ENCODE measurements at places on chromosomes 13 and 19. TPM values are rescaled to one million over a fixed set of nuclear protein-coding genes. Genes with fewer than 3 reads are reported as not detected.

The TMEM190 gene
- total RNA-seq: not detected

The ZSWIM9 gene
- total RNA-seq: 1.4 TPM

The ELL gene
- 13.8 TPM for total RNA-seq

The NCAN gene
- not detected for total RNA-seq

The PSG1 gene
- 0.39 TPM for total RNA-seq

The FBL gene
- total RNA-seq: 120 TPM

The CAMSAP3 gene
- not detected for total RNA-seq

The OVOL3 gene
- total RNA-seq: not detected

The LGALS4 gene
- total RNA-seq: not detected

The ZNF418 gene
- 6.8 TPM for total RNA-seq

The CALR3 gene
- not detected for total RNA-seq

The SPART gene
- 91.3 TPM for total RNA-seq

The SYNGR4 gene
- not detected for total RNA-seq

The MYO16 gene
- under 0.01 TPM for total RNA-seq

The KLF1 gene
- not detected for total RNA-seq

The TLE6 gene
- total RNA-seq: 2.8 TPM

The SLITRK5 gene
- under 0.01 TPM for total RNA-seq

The CPB2 gene
- not detected for total RNA-seq

The GNG7 gene
- 0.76 TPM for total RNA-seq

The SUGP2 gene
- total RNA-seq: 34.7 TPM

The C19orf33 gene
- total RNA-seq: 1.6 TPM

The CEACAM1 gene
- total RNA-seq: 0.32 TPM

The LYPD3 gene
- total RNA-seq: 0.26 TPM

The PRX gene
- total RNA-seq: 2.4 TPM

The CERS1 gene
- total RNA-seq: 0.13 TPM

The HSH2D gene
- total RNA-seq: not detected

The FGF22 gene
- not detected for total RNA-seq

The SCAF1 gene
- total RNA-seq: 13.1 TPM

The IL12RB1 gene
- total RNA-seq: 0.26 TPM

The WDFY2 gene
- 5.1 TPM for total RNA-seq

The MARCHF2 gene
- 46.8 TPM for total RNA-seq

The REEP6 gene
- 1.4 TPM for total RNA-seq

The MAU2 gene
- total RNA-seq: 39.2 TPM

The MEIOSIN gene
- not detected for total RNA-seq

The POU4F1 gene
- not detected for total RNA-seq

The SLC8A2 gene
- total RNA-seq: not detected

The ARMC6 gene
- 25.6 TPM for total RNA-seq

The KIR3DL1 gene
- total RNA-seq: not detected

The SERPINE3 gene
- total RNA-seq: not detected

The ZNF415 gene
- 18.5 TPM for total RNA-seq

The WDR87 gene
- not detected for total RNA-seq

The OR7C1 gene
- total RNA-seq: not detected

The FSD1 gene
- 1.4 TPM for total RNA-seq

The GPR42 gene
- not detected for total RNA-seq

The PRRG2 gene
- total RNA-seq: 0.26 TPM

The ATXN8OS gene
- total RNA-seq: not detected

The CYP2A6 gene
- 0.22 TPM for total RNA-seq

The CRB3 gene
- total RNA-seq: not detected

The CYP4F12 gene
- not detected for total RNA-seq

The KCNRG gene
- total RNA-seq: 0.22 TPM

The CD70 gene
- 4.2 TPM for total RNA-seq

The FCHO1 gene
- total RNA-seq: 0.43 TPM

The ZNF738 gene
- 6.7 TPM for total RNA-seq

The TNFSF11 gene
- 0.13 TPM for total RNA-seq

The KLK13 gene
- total RNA-seq: not detected

The TLE2 gene
- 4.5 TPM for total RNA-seq

The C19orf81 gene
- not detected for total RNA-seq

The AP1M2 gene
- not detected for total RNA-seq

The LCP1 gene
- total RNA-seq: 0.11 TPM

Measured in articular chondrocyte of knee joint (primary cell).